ENCODE measurements at places on chromosomes 16 and 17.

- no peak overlapping the region for H3K27ac ChIP-seq
- H3K27me3 ChIP-seq = no peaks in the 10 kb centered on the region
- DNase-seq = peak; percentile 62
Measured at GRCh38 chr16:89586853-89587252, 11.3 kb downstream of the CPNE7 start.

GRCh38 chr17:42225646-42226045, 31.4 kb upstream of the GHDC start:
- H3K27me3 ChIP-seq = no peaks in the 10 kb centered on the region
- peaks cover 5% of the 10 kb centered on the region for H3K36me3 ChIP-seq
- H3K27ac ChIP-seq = no peak overlapping the region

GRCh38 chr17:44642834-44643233, 13.4 kb upstream of the MEIOC start:
- H3K27me3 ChIP-seq = no peaks in the 10 kb centered on the region
- DNase-seq = no peak
- H3K4me1 ChIP-seq = no peaks in the 10 kb centered on the region
- H3K4me3 ChIP-seq = no peak overlapping the region

DNA sequence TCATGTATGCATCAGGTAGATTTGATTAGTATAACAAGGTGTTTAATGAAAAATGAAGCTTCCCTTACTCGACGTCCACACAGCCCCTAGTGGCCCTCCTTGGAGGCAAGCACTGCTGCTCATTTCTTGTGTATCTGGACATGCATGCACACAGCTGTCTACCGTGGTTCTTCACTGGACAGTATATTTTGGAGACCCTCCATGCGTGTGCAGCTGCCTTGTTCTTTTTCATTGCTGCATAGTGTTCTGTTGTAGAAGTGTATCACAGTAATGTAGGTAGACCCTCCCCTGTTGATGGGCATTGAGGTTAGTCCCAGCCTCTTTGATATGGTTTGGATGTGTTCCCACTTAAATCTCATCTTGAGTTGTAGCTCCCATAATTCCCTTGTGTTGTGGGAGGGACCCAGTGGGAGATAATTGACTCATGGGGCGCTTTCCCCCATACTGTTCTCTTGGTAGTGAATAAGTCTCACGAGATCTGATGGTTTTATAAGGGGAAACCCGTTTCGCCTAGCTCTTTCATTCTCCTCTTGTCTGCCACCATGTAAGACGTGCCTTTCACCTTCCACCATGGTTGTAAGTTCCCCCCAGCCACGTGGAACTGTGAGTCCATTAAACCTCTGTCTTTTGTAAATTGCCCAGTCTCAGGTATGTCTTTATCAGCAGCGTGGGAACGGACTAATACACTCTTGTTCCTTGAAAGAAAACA, 6.3 kb downstream of the CMIP start:
- no peaks in the 10 kb centered on the region for H3K27me3 ChIP-seq
- no peaks in the 10 kb centered on the region for H3K36me3 ChIP-seq
- no peak overlapping the region for H3K27ac ChIP-seq
- H3K4me1 ChIP-seq = peaks cover 88% of the 10 kb centered on the region
- DNase-seq = no peak

DNA sequence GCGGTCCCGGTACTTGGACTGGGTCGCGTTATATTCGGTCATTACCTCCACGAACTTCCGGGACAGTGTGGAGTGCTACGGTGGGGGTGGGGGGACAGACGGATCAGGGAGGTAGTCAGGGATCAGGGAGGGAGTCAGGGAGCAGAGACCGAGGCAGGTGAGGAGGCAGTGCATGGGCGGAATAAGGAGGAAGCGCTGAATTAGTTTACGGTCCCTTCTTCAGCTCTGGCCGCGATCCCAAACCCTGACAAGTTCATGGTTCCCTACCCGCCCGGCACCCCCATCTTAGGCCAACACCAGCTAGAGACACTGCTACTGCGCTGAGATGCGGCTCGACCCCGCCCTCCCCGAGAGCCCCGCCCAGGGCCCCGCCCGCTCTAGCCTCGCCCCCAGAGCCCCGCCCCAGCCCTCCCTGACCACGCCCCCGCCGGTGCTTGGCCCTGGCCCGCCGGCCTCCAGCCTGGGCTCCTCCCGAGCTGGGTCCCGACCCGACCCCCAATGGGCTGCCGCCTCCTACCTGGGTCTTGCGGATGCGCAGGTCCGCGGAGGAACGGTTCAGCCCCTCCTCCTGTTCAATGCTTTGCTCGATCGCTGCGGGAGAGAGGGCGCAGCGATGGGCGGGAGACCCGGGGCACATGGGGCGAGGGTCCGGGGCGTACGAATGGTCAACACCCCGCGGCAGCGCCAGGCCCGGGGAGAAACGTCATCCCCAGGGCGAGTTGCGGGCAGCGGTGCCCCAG, 12.1 kb downstream of the HSD3B7 start:
- no peaks in the 10 kb centered on the region for H3K27me3 ChIP-seq
- DNase-seq = peak; percentile 96
- no peaks in the 10 kb centered on the region for H3K36me3 ChIP-seq

- H3K4me3 ChIP-seq = no peak overlapping the region
- H3K4me1 ChIP-seq = peaks cover 9% of the 10 kb centered on the region
- no peaks in the 10 kb centered on the region for H3K36me3 ChIP-seq
- no peak for DNase-seq
- no peak overlapping the region for H3K27ac ChIP-seq
Measured at GRCh38 chr17:77965352-77965751, 6.8 kb downstream of the TNRC6C start.

- no peaks in the 10 kb centered on the region for H3K27me3 ChIP-seq
- no peaks in the 10 kb centered on the region for H3K4me1 ChIP-seq
- H3K36me3 ChIP-seq = no peaks in the 10 kb centered on the region
- no peak overlapping the region for H3K4me3 ChIP-seq
- H3K27ac ChIP-seq = no peak overlapping the region
- no peak for DNase-seq
Measured at GRCh38 chr16:24717411-24717810, 12.0 kb upstream of the TNRC6A start.

- H3K27me3 ChIP-seq = no peaks in the 10 kb centered on the region
- H3K4me3 ChIP-seq = no peak overlapping the region
- peaks cover 25% of the 10 kb centered on the region for H3K36me3 ChIP-seq
- DNase-seq = no peak
Measured at GRCh38 chr16:70575376-70575775, 51.8 kb downstream of the SF3B3 start.

DNA sequence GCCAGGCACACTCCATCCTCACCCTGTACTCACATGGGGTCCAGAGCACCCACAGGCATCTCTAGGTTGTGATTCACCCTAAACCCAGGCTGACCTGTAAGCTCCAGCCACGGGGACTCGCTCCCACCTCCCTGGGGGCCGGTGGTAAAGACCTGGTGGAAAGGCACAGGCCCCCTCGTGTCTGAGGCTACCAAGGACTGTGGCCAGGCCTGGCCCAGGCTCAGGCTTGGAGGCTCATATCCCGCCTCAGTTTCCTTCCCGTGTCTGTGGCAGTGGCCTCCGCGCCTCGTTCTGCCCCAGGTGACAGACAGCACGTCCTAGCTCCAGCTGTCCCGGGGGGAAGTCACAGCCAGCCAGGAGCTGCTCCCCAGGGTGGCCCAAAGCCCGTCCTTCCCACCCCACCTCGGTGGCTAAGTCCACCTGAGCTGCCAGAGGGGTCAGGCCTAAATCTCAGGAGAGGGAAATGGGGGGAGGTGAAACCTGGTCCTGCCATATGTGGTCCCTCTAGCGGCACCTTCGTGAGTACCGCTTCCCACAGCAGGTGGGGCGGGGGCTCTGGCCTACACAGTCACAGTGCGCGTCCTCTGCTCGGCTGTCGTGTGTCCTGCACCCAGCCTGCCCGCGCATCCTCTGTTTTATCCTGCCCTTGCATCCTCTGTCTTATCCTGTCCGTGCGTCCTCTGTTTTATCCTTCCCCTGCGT, 12.6 kb downstream of the CDH15 start:
- H3K36me3 ChIP-seq = no peaks in the 10 kb centered on the region
- no peak overlapping the region for H3K4me3 ChIP-seq
- no peaks in the 10 kb centered on the region for H3K4me1 ChIP-seq
- no peaks in the 10 kb centered on the region for H3K27me3 ChIP-seq
- DNase-seq = no peak

GRCh38 chr16:60463986-60464385, 1572.3 kb downstream of the CDH8 start:
- H3K4me1 ChIP-seq = no peaks in the 10 kb centered on the region
- DNase-seq = no peak
- H3K4me3 ChIP-seq = no peak overlapping the region
- H3K36me3 ChIP-seq = no peaks in the 10 kb centered on the region
- no peak overlapping the region for H3K27ac ChIP-seq
- no peaks in the 10 kb centered on the region for H3K27me3 ChIP-seq

Data from upper lobe of left lung (tissue), 6 donors.